ENCODE measurements at places on chromosomes 5 and 9.

DNA sequence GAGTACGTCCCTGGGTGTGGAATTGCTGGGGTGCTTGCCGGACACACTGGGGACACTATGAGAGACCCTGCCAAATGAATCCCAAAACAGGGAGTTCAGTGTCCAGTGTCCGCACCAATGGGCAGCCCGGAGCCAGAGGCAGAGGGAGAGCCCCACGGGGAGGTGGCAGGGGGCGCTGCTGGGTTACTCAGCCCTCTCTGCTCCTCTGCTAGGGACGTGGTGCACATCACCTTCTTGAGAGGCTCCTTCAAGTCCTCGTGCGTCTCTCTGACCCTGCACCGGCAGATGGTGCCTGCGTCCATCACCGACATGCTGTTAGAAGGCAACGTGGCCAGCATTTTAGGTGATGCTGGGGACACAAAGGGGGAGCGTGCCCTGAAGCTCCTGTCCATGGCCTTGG is 20.8 kb downstream of the STKLD1 start:
- peak; percentile 48 for DNase-seq

GRCh38 chr9:116156621-116157314 is 3.2 kb downstream of the PAPPA start:
- peak; percentile 87 for DNase-seq

GRCh38 chr5:173764332-173765028 is 123.7 kb upstream of the CPEB4 start:
- DNase-seq, result peak; percentile 98

- DNase-seq, result no peak
Measured at GRCh38 chr9:93206576-93207155, 22.7 kb downstream of the WNK2 start.

GRCh38 chr9:71895955-71896354 is 15.0 kb downstream of the ABHD17B start:
- peak; percentile 6 for DNase-seq

GRCh38 chr5:2003206-2003605 is 120.5 kb upstream of the IRX4 start:
- no peak for DNase-seq

DNA sequence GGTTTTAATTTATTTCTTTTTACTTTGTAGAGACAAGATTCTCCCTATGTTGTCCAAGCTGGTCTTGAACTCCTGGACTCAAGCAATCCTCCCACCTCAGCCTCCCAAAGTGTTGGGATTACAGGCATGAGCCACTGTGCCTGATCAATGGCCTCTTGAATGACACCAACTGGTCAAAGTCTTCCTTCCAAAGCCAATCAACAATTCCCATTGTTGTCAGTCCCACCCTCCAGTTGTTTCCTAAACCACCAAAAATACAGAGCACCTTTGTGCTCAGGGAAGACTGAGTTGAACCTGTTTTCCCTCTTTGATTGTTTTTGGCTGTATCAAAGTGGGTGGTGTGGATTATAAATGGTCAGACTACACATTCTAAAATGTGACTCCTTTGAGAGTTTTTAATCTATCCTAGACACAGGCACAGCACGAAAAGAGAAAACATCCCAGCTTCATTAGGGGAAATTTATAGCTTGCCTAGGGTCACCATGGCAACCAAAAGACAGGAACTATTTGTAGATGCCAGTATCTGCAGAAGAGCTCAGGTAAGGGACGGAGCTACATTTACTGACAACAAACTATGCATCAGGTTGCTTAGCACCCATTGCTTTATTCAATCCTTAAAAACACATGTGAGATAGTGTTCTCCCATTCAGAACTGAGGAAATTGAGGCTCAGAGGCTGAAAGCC is 27.6 kb upstream of the ATP6V1G1 start:
- no peak for DNase-seq

DNA sequence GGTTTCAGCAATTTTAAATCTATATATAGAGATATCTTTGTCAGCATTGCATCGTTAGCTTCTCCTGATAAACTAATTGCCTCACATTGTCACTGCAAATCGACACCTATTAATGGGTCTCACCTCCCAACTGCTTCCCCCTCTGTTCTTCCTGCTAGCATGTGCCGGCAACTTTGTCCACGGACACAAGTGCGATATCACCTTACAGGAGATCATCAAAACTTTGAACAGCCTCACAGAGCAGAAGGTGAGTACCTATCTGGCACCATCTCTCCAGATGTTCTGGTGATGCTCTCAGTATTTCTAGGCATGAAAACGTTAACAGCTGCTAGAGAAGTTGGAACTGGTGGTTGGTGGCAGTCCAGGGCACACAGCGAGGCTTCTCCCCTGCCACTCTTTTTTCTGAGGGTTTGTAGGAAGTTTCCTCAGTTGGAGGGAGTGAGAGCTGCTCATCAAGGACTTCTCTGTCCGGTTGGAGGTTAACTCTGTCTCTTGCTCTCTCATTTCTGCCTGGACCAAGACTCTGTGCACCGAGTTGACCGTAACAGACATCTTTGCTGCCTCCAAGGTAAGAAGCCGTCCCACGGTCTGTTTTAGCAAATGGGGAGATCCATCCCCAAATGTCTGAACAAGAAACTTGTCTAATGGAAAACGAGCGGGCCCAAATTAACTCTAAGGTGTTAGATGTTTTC is at the start of gene IL4:
IL4 (plus strand) TSS at position 51 of the 692 bp plus-strand sequence; CDS start at position 113, 62 bp downstream.
- DNase-seq, result no peak

- DNase-seq, result peak; percentile 94
Measured at GRCh38 chr9:89021154-89021803, 30.0 kb downstream of the S1PR3 start.

DNA sequence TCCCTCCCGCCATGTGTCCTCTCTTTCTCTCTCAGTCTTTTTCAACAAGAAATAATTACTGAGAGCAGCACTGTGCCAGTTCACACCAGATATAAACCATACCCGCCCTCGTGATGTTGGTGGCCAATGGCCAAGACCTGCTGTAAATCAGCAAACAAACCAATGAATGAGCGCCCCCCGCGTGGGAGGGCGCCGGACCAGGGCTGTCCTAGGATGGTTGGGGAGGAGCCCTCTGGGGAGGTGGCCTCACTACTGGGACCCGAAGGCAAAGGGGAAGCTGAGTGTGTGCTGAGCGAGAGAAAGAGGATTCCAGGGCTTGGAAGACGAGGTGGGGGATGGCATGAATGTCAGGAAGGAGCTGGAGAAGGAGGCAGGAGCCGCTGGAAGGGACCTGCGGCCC is 51.2 kb upstream of the BARHL1 start:
- DNase-seq, result no peak

DNA sequence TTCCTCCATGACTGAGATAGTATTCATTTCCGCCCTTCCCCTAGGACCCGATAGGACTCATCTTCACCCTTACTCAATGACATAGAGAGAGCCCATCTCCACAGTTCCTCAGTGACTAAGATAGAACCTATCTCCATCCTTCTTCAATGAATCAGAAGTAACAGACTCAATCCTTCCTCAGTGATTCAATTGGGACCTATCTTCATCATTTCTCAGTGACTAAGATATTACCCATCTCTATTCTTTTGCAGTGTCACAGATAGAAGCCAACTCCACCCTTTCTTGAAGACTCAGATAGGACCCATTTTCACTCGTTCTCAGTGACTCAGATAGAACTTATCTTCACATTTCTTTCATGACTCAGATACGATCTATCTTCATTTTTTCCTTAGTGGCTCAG is 164.6 kb downstream of the FBXO4 start:
- no peak for DNase-seq

GRCh38 chr5:40736103-40736875 is 19.5 kb downstream of the TTC33 start:
- peak; percentile 68 for DNase-seq

- DNase-seq, result no peak
Measured at GRCh38 chr9:27338527-27338903, 41.6 kb upstream of the EQTN start.

DNA sequence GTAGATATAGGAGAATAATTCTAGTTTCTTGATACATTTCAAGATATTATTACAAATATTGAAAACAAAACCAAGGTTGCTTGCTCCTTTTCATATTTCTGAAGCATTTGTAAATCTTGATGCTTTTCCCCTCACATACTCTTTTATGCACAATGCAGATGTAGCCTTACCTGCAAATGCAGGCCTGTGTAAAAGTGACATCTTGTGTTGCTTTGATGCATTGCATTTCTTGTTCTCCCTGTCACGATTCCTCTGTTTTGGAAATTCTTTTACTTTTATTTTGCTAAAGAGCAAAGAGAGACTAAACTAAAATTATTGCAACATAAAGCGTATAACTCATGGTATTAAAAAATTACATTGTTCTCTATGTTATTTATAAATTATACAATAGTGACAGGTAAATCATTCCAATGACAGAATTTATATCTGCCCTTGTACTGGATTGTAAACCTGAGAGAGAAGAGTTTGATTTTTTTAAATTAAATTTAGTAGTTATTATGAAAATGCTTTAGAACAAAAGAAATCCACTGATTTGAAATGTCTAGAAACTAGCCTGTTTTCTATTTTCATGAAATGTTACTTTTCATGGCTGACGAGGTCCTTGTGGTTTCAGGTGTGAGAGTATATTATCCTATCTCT is 970.0 kb downstream of the MAT2B start:
- peak; percentile 10 for DNase-seq

GRCh38 chr5:4207486-4207885 is 611.9 kb downstream of the IRX1 start:
- DNase-seq, result no peak

DNA sequence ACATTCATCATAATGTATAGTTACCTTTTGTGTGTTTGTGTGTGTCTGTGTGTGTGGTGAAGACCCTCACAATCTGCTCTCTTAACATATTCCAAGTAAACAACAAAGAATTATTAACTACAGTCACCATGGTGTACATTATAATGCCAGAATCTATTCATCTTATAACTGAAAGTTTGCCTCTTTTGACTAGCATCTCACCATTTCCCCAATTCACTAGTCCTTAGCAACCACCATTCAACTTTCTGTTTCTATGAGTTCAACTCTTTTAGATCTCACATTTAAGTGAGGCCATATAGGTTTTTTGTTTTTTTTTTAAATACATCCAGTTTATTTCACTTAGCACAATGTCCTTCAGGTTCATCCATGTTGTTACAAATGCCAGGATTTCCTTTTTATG is 83.6 kb downstream of the SMC2 start:
- DNase-seq, result no peak

DNA sequence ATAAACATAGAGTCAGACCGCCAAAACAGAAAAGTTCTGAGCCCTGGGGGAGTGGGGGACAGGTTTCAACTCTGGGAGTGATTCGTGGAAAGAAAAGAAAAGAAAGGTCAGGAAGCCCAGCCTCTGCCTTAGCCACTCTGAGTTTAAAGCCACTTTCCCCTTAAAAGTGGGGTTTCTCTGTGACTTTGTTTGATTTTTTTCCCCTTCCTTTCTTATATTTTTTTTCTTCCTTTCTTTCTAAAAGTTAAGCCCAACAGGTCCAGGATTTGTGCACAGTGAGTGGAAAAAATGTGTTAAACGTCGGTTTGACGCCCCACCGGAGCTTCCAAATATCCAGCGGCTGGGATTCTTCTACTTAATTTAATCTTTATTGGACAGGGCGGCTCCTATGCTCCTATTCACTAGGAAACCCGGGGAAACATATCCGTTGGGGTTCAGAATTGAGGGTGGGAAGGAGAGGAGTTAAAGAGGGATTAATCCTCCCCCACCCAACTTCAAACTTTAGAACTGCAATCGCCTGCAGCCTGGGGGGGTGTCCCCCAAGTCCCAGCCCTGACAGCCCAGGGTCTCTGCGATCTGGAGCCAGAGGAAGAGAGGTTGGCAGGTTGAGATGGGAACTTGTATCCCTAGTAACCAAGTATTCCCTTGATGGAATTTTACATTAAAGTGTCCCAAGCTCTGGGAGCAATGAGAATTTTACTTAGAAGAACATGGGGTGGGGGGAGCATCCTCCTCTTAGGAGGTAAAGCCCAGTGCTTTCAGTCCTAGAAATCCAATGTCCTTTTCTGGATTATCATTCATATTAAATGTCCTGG is 6.3 kb downstream of the NR2F1-AS1 start:
- no peak for DNase-seq

All from GM23248 (cell line).